ENCODE measurements at places on chromosomes 16 and 17. TPM values are rescaled to one million over a fixed set of nuclear protein-coding genes. Genes with fewer than 3 reads are reported as not detected.

- no peak for DNase-seq
These were observed 21.8 kb upstream of the CACNG4 start for GRCh38 chr17:66942451-66943264.

- DNase-seq = no peak
These were observed 198.8 kb upstream of the CDH5 start for GRCh38 chr16:66167564-66168291.

Gene SECTM1
- polyA plus RNA-seq = 3.2 TPM

GRCh38 chr16:66605177-66605978 is 874 bp downstream of the CMTM3 start:
- DNase-seq = peak; percentile 69

DNA sequence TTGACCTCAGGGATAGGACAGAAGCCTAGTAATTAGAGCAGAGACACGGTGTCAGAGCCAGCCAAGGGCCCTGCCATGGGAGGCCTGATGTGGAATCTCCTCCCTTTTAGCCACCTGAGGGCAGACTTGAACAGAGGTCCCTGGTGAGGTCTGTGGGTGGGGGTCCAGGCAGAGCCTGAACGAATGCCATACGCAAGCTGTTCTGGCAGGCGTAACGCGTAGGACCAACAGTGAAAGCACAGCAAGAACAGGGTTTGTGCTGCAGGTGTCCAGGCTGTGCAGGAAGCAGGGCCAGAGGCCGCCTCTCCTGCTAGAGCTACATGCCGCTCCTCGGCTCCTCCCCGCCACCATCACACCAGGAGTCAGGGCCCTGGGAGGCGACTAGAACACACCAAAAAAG is 81.9 kb upstream of the TBX2 start:
- no peak for DNase-seq

Gene PHLPP2
- 0.77 TPM for polyA plus RNA-seq

- no peak for DNase-seq
These were observed 616 bp downstream of the PECAM1 start for GRCh38 chr17:64390044-64390443.

- DNase-seq = no peak
These were observed 4.7 kb upstream of the PRR29 start for GRCh38 chr17:63993368-63993985.

Gene KRT15
- polyA plus RNA-seq = 0.22 TPM

- no peak for DNase-seq
These were observed 44.2 kb upstream of the HNF1B start for GRCh38 chr17:37789021-37789565.

GRCh38 chr16:68503334-68503733 is 35.8 kb upstream of the ZFP90 start:
- DNase-seq = no peak

Gene SLC35G6
- polyA plus RNA-seq = not detected

- DNase-seq = no peak
These were observed 1.6 kb upstream of the SMARCD2 start for GRCh38 chr17:63843910-63844677.

DNA sequence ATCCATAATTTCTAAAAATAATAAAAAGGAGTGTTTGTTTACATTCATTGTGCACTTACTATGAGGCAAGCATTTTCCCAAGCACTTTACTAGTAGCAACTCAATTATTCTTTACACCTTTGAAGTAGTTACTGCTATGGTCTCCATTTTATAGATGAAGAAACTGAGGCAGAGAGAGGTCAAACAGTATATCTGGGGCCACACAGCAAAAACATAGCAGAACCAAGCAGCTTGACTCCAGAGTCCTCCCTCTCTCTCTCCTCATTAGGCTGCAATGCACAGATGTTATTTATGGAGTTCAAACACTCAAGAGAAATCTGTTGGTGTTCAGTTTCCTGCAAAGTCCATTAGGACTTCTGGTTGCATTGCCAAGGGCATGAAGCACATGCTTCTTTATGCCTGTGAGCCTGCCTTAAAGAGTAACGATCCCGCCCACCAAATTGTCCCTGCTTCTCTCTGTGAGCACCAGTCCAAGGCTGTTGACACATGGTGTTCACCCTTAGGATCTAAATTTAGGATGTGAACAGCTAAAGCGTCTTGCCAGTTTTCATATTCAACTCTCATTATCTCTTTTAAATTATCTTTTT is 44.0 kb downstream of the GPRC5B start:
- no peak for DNase-seq

GRCh38 chr16:66903544-66904427 is 14.9 kb downstream of the CDH16 start:
- DNase-seq = peak; percentile 84

- no peak for DNase-seq
These were observed 9.3 kb upstream of the TNFRSF17 start for GRCh38 chr16:11955713-11956123.

Gene ALDH3A1
- polyA plus RNA-seq = 0.12 TPM

DNA sequence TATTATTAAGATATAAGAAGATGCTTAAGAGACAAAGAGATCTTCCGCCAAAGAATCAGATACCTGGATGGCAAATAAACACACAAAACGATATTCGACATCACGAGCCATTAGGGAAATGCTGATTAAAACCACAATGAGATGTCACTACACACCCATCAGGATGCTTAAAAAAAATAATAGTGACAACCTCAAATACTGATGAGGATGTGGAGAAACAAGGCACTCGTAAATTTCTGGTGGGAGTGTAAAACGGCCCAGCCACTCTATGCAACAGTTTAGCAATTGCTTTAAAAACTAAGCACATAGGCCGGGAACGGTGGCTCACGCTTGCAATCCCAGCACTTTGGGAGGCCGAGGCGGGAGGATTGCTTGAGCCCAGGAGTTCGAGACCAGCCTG is 39.4 kb downstream of the TBC1D16 start:
- no peak for DNase-seq

Gene XYLT1
- polyA plus RNA-seq = 0.29 TPM

- DNase-seq = no peak
These were observed 31.2 kb downstream of the SLC12A3 start for GRCh38 chr16:56896244-56896643.

- DNase-seq = no peak
These were observed 9.9 kb downstream of the PSME3IP1 start for GRCh38 chr16:57175896-57176295.

GRCh38 chr16:1438229-1439057 is 5.9 kb downstream of the CCDC154 start:
- no peak for DNase-seq

Gene HAS3
- 0.22 TPM for polyA plus RNA-seq

DNA sequence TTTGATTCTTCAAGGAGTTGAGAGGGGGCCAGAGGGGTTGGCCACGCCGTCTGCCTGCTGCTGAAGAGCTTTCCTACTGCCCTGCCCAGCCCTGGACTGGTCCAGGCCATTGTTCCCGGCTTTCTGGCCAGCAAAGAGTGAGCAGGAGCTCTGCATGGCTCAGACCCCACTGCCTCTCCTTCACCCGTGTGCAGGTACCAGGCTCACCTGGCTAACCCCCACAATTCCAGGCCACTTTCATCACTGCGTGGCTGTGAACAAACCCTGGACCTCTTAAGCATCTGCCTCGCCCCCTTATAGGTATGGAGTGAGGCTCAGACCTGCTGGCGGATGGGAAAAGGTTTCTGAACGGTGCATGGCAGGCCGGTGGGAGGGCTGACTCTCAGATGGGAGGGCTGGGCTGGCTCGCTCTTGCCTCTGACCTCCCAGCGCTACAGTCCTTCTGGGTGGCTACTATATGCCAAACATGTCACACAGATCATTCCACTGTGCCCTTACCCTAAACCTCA is 8.9 kb downstream of the ZNF319 start:
- DNase-seq = no peak

DNA sequence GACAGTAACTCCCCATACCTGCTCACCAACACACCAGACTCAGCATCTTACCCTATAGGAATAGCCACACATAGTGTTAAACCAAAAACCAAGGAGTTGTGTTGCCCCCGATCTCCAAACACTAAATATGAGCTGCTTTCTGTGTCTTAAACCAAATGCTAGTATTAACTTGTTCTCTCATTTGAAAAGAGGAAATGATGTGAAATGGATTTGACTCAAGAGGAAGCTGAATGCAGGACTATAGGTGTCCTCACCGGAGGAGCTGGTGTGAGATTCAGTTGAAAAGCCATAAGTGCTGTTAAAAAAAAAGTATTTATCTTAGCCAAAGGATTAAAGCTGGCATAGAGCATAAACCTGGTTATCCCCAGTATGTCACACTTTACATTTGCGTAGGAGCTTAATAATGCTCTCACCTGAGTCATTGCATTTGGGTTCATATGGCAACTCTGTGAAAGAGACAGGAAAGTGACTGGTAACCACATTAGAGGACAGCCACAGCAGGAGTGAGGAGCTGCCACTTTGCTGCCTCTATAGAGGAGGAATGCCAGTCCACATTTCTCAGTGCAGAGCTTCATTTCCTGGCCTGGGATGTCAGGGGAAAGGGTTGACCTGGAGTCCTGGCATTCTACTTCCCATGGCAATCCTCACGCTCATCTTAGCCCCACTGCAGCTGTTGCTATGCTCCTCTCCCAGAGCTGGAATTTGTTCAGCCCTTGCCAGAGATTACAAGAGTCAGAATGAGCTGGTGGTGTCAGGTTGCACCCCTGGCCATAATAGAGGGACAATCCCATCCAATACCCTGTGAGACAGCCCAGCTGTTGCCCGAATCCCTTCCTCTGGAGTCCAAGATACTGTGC is 143.3 kb upstream of the ANKFN1 start:
- no peak for DNase-seq

- no peak for DNase-seq
These were observed 10.2 kb upstream of the CBX8 start for GRCh38 chr17:79806863-79807720.

DNA sequence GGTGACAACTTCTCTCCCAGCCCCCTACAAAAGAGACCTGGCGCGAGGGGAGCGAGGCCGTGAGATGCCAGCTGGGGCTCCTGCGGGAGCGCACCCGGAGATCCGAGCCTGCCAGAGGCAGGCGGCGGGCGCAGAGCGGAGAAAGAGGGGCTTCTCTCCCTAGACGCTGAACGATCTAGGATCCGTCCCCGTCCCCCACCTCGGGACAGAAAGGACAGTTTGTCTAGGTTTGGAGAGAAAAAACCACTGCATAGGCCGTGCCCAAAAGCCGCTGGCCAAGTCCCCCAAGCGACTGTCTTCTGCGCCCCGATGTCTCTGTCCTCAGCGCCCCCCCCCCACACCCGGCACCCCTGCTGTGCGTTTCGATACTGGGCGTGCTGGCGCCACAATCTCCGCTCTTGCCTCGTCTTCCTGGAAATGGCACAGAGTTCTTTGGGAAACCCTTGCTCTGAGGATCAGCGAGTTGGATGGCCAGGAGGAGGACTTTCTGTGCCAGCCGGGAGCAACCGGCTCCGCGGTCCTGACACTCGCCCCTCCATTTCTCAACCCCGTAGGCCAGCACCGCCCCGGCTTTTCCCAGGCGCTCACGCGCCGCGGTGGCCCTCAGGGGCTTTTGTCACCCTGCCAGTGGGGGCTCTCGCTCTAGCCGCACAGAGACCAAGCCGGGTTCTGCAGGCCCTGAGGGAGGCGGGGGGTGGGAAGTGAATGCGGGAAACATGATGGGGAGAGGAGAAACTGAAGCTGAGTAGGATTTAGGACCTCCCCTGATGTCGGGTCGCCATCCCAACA is 1.0 kb downstream of the SSTR2 start:
- DNase-seq = no peak

Gene C16orf89
- polyA plus RNA-seq = 4.0 TPM

GRCh38 chr16:11585460-11586377 is 1.0 kb downstream of the LITAF start:
- DNase-seq = peak; percentile 30

DNA sequence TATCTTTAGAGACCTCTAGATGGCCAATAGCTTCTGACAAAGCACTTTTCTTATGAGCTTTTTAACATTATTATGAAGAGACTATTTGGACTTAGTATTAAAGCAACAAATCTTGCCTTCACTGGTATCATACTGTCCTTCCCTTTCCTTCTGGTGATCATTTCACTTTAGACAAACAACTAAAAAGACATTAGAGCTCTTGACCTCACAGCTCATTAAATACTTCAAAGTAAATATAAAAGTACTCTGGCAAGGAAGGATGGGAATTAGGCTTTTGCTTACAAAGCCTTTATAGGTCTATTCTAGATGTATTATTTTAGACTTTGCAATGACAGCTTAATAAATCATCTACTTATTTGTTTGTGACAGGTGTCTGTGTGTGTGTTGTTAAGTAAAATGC is 11.1 kb downstream of the STXBP4 start:
- no peak for DNase-seq

GRCh38 chr17:43334738-43335402 is 63.9 kb upstream of the ARL4D start:
- DNase-seq = no peak

Gene HIC1
- 8.3 TPM for polyA plus RNA-seq

GRCh38 chr16:57945740-57946138 is 25.2 kb downstream of the CNGB1 start:
- DNase-seq = no peak

- no peak for DNase-seq
These were observed 14.7 kb upstream of the RUNDC3A start for GRCh38 chr17:44293509-44294226.

- DNase-seq = peak; percentile 92
These were observed 2.0 kb downstream of the ZNF771 start for GRCh38 chr16:30409125-30410060.

Gene DNASE1L2
- polyA plus RNA-seq = 1.2 TPM

- no peak for DNase-seq
These were observed 12.1 kb downstream of the USP6 start for GRCh38 chr17:5127910-5128309.

Gene DNAI2
- not detected for polyA plus RNA-seq

GRCh38 chr16:1647856-1648255 is 30.2 kb upstream of the JPT2 start:
- no peak for DNase-seq

GRCh38 chr17:17749921-17750320 is 68.7 kb downstream of the RAI1 start:
- DNase-seq = no peak

DNA sequence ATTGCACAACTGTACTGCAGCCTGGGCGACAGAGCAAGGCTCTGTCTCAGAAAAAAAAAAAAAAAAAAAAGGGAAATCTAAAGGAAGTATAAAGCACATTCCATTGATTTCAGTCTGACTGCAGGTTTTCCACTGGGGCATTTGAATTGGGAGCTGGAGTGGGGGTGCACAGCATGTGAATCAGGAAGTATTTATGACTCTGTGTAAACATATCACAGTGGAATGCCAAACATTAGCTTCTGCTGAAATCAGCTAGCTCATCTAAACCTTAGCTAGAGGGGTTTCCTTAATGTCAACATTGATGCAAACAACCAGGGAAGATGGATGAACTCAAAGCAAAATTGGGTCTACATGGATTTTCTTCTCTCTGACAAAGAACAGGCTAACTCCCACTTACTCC is 641.0 kb upstream of the EEF2KMT start:
- DNase-seq = no peak

Gene TANC2
- 1.4 TPM for polyA plus RNA-seq

GRCh38 chr17:50559674-50560184 is 786 bp upstream of the CACNA1G start:
- DNase-seq = peak; percentile 53

Data from heart right ventricle (tissue), 16 donors.